ENCODE measurements at places on chromosomes 1 and 21. TPM values are rescaled to one million over a fixed set of nuclear protein-coding genes. Genes with fewer than 3 reads are reported as not detected.
A peak's percentile ranks its signal among the peaks of the same experiment; 100 is the strongest.

DNA sequence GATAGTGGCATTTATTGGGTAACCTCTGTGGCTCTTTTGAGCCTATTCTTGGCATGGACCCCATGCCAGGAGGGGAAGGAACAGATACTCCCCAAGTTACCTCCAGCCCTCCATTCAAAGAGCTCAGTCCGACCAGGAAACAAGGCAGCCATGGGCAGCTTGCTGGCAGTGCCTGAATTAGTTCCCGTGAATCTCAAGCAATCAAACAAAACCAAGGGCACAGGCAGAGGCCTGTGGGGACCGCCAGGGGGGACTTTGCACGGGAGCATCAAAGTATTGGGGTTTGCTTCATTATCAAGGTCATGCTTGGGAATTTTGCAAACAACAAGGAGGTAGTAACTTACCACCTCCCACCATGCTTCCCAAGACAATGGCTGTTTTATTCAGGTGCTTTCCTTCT lies 81.2 kb upstream of the IFFO2 start:
- DNase-seq: peak; percentile 41

GRCh38 chr1:41559331-41559730 lies 74.8 kb upstream of the EDN2 start:
- no peak for DNase-seq

GRCh38 chr1:1298861-1299685 lies 8.7 kb downstream of the ACAP3 start:
- DNase-seq: no peak

The EPHB2 gene
- total RNA-seq: not detected

DNA sequence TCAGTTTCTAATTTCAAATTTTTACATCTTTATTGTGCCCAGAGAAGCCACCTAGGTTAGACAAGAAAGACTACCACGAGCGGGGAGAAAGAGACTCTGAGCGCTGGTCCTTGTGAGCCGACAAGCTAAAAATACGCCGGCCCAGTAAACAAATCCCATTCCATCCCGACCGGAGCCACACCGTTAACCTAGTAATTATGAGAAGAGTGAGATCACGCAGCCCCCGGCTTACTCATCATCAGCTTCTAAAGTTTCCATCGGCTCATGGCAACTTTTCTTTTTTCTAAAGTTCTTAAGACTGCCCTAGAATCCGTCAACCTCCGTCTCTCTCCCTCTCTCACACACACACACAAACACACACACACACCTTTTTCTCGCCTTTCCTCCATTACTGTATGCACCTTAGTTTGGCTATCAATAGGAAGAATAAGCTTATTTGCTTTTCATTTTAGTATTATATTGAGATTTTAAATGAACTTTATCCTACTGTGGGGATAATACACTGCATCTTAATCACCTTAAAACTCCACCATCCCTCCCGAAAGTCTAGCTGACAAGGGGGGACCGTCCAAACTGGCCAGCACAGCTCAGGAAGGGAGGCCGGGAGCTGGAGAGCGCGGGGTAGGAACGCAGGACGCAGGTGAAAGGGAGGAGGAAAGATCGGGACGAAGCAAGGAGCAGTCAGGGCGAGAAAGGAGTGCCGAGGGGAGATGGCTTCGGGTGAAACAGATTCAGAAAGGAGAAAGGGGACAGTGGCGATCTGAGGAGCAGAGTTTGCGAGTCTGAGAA lies 728 bp downstream of the OTUD7B start:
- DNase-seq: peak; percentile 62

The THAP3 gene
- total RNA-seq: 18.7 TPM

DNA sequence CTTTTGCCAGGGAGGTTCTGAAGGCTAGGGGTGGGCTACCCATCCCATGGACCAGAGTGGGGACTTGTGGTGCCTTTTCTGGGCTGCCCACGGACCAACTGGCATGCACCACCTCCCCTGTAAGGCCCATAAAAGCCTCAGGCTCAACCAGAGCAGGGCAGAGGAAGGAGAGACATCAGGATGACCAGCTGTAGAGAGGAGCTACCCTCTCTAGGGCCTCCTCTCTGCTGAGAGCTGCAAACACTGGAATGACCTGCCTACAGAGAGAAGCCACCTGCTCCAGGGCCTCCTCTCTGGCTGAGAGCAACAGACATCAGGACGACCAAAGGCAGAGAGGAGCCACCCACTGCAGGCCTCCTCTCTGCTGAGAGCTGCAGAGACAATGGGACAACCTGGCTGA lies 140.9 kb downstream of the EIF4G3 start:
- no peak for DNase-seq

DNA sequence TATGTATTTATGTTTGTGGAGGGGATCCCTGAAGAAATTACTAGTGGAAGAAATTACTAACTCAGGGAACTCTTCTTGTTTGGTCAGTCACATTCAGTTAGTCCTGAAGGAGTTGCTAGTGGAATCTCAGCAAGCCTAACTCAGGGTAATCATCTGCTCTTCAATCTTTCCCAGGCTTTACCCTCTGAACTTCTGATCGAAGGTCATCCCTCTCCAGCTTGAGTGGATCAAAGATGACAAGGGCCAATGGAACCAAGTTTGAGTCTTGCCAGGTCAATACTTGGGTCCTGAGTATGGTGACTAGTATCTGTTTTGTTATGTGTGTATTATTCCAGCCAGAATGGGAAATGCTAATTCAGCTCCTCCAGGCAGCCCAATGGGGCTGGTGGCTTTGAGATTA lies 49.3 kb downstream of the CFH start:
- DNase-seq: no peak

The OR2L2 gene
- 0.12 TPM for total RNA-seq

- no peak for DNase-seq
These were observed 16.9 kb downstream of the MTARC1 start for GRCh38 chr1:220803401-220804201.

DNA sequence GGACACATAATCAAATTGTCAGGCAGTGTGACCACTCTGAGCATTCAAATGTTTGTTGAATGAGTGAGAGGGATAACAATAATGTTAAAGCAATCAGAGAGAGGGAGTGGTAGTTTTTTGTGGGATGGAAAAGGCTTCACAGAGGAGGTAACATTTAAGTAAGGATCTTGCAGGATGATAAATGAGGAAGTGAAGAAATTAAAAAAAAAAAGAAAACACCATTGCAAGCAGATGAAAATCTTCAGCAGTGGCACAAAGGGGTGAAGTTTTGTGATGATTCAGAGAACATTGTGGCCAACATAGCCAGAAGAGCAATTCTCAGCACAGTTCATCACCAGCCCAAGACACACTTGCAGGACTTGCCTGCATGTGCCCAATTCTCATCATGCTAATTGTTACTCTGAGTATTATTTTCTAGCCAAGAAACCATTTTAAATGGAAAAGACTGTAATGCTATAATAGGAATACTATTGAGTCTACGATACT lies 35.0 kb downstream of the OVGP1 start:
- no peak for DNase-seq

The VHLL gene
- total RNA-seq: not detected

The CACNA1E gene
- total RNA-seq: not detected

The TFF1 gene
- not detected for total RNA-seq

DNA sequence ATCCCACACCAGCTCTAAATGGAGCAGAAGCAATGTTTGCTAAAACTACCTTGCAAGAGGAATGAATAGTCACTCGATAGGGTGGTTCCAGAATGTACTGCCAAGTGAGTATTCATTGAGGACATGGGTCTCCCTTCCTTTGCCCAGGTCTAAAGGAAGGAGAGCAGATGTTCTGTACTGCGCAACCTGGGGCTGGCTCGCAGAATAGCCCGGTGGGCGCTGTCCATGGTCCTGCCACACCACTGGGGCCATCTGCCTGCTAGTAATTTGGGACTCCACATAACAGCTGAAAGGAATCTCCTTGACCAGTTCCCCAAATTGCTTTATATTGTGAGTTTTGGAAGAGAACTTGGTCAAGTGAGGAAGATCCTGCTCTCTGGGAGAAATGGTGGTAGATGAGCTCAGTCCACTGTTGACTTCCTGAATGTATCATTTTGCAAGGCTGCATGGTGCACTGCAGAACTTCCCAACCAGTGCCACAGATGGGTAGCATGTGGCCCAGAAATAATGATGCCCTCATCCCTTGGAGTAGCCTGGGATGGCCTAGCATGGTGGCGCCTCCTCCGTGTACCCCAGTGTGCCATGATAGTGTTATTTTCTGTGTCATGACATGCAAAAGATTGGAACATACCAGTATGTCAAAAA lies 5.7 kb downstream of the SLC6A17 start:
- no peak for DNase-seq
